ENCODE measurements at places on chromosomes 2 and 18.

DNA sequence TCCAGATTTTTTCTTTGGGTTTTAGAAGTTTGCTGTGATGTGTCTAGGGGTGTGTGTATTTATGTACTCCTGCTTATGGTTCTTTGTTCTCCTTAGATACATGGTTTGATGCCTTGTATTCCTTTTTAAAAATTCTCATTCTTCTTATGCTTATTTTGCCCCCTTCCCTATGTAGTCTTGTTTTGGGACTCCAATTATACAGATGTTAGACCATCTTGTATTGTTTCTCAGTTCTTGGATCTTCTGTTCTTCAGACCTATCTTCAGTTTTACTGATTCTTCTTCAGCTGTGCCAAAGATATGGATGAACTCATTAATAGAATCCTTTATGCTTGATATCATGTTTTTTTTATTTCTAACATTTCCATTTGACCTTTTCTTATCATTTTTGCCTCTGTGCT lies 14.2 kb upstream of the MSL3B start:
- no peak for DNase-seq

DNA sequence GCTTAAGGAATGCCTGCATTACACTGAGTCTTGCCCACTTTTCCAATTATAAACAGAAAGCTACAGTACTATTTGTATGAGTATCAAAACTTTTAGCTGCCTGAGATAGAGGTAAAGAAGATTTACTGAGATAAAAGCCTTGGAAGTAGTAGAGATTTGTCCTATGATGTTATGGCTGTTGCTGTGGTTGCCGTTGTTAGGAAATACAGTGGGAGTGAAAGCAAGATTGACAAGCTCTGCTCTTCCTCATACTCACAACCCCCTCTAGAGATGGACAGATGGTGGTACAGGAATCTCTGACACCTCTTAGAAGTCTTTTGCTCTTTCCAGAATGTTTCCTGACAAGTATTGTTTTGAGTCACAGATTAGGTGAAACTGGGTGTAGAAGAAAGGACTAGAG lies 242.5 kb downstream of the RPIA start:
- DNase-seq, result no peak

DNA sequence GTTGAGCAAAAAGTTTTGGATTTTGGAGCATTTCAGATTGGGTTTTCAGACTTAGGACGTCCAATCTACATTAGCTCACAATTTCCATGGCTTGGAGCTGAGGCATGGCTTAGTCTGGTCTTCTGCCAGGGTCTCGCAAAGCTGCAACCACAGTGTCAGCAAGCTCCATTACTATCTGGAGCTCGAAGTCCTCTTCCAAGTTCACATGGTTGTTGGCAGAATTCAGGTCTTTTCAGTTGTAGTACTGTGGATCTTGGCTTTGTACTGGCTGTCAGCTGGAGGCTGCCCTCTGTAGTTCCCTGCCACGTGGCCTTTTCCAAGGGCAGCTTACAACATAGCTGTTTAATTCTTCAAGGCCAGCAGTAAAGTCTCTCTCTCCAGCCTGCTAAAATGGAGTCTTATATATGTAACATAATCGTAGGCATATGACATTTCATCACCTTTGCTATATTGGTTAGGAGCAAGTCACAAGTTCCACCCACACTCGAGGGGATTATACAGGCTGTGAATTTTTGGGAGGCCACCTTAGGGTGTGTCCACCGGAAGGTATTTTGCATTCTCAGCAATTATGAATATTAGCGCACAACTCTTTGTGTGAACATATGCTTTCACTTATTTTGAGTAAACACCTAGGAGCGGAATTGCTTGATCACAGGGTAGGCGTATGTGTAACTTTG lies 41.5 kb upstream of the EPC2 start:
- no peak for DNase-seq

DNA sequence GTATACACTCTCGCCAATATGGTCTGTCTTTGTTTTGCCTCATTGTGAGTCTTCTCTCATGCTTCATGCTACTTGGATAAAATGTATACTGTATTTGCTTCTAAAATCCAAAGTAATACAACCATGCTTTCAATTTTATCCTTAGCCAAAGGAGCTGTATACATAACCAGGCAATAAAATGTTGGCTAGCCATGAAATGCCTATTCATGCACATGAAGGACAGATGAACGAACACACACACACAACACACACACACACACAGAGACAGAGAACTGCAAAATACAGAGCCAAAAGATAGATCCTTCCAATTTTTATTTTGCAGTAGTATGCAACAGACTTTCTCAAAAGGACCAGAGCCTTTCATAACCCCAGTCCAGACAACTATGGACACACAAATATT lies 113.7 kb downstream of the SATB2 start:
- no peak for DNase-seq

DNA sequence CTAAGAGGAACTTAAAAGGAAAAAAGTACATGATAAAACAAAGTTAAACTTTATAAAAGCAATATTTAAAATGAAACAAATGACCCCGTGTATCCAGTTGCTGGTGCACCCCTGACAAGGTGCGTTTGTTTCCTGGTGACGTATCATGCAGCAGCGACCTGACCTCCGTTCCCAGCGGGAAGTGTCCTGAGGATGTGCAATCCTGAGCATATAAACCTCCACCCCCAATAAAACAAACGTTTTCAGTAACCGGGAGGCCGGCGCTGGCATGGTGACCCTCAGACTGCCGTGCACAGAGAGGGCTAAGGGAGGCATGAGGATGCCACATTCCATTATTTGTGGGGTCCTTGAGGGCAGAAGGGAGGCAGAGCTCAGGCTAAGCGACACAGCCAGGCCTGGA lies 14.8 kb downstream of the SLC66A2 start:
- no peak for DNase-seq

- no peak for DNase-seq
Measured at GRCh38 chr2:392926-393280, 105.0 kb upstream of the ALKAL2 start.

- no peak for DNase-seq
Measured at GRCh38 chr2:176613323-176613987, 344.2 kb downstream of the MTX2 start.

DNA sequence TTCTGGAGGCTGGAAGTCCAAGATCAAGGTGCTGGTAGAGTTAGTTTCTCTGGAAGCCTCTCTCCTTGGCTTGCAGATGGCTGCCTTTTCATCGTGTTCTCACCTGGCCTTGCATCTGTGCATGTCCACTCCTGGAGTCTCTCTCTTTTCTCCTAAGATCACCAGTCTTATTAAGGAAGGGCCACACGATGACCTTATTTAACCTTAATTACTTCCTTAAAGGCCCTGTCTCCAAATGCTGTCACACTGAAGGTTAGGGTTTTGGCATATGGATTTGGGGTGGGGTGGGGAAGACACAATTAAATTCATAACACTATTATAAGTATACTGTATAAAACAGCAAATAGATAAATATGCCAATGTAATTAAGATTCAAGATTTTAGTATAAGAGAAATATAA lies 402.4 kb upstream of the HS6ST1 start:
- DNase-seq, result no peak

- DNase-seq, result no peak
Measured at GRCh38 chr2:158644139-158644538, 151.0 kb upstream of the DAPL1 start.

Data from iPS-NIHi11 (cell line).